ENCODE measurements at places on chromosomes 16 and 17.
A peak's percentile ranks its signal among the peaks of the same experiment; 100 is the strongest.

- no peak for DNase-seq
Measured at GRCh38 chr16:52446080-52446479, 100.9 kb downstream of the TOX3 start.

- DNase-seq = peak; percentile 40
Measured at GRCh38 chr16:2468233-2468724, 2.8 kb upstream of the NTN3 start.

DNA sequence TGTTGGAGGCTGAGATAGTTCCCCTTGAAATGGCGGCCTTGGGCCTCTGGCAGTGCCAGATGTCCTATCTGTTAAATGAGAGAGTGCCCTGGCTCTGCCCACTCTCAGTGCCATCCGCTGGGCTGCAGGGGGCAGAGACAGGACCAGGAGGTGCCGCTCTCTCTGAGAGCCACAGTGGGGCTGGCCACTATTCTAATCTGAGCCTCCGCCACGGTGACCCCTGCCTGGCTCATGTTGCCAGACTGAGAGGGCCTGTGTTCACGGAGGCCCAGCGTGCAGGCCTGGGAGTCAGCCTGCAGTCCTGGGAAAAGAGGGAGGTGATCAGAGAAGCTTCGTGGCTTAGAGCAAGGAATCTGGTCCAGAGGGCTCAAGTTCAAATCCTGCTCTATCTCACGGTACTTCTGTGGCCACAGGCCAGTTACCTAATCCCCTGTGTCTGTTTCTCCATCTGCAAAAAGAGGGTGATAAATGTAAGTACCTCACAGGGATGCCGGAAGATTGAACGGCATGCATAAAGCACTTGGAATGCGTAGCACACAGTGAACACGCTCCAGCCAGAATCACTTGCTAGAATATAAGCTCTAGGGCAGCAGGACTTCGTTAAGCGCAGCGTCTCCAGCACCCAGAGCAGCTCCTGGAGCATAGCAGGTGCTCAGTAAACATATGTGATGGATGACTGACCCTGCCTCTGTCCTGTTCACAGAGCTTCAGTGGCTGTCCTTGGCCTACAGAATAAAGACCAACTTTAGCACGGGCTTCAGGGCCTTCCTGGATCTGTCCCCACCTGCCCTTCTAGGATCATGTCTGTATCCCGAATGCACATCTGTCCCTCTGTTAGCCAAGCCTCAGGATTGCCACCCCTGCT lies 6.3 kb downstream of the ATP2A3 start:
- no peak for DNase-seq

GRCh38 chr16:1050921-1051320 lies 21.6 kb upstream of the SSTR5 start:
- no peak for DNase-seq

- no peak for DNase-seq
Measured at GRCh38 chr17:72631568-72631948, 460.9 kb downstream of the SLC39A11 start.

GRCh38 chr17:76444518-76445311 lies 8.2 kb downstream of the UBE2O start:
- no peak for DNase-seq

DNA sequence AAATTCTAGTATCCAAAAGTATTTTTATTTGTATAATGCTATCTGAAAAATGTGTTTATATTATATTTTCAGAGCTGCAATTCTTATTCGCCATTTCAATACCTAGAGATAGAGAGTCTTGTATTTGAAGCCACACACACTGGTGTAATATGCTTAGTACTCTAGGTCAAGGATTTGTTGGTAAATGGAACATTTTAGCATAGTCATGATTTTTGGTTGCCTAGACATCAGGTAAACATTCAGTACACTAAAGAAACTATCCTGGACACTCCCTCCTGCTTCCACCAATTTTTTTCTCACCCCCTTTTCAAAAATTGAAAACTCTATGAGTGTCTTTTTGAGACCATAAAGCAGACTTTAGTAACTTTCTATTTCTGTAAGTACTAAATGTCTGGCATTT lies 20.8 kb downstream of the ABHD15 start:
- no peak for DNase-seq

GRCh38 chr16:84207251-84207650 lies 16.3 kb downstream of the ADAD2 start:
- no peak for DNase-seq

DNA sequence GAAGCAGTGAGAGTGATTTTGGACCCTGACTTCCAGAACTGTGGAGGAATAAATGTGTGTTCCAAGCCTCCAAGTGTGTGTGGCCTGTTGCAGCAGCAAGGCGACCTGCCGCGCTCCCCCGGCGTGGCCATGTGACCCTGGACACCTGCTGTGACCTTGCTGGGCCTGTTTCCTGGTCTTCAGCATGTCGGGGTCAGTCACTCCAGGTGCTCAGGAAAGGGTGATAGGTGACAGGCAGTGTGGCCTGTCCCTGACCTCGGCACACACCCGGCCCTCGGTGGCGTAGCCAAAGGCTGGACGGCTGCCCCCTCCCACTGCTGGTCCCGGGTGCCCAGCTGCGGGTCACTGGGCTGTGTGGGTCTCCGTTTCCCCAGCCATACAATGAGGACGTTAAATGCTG lies 31.8 kb upstream of the ZNF469 start:
- DNase-seq = no peak

- DNase-seq = no peak
Measured at GRCh38 chr17:43554857-43555256, 8.7 kb upstream of the ETV4 start.

GRCh38 chr17:50625032-50625871 lies 9.4 kb upstream of the ABCC3 start:
- no peak for DNase-seq

GRCh38 chr16:27486344-27486743 lies 63.4 kb downstream of the GTF3C1 start:
- DNase-seq = no peak

GRCh38 chr16:21643785-21644184 lies 8.6 kb downstream of the IGSF6 start:
- no peak for DNase-seq

- DNase-seq = no peak
Measured at GRCh38 chr16:24583494-24583893, 44.1 kb downstream of the RBBP6 start.

DNA sequence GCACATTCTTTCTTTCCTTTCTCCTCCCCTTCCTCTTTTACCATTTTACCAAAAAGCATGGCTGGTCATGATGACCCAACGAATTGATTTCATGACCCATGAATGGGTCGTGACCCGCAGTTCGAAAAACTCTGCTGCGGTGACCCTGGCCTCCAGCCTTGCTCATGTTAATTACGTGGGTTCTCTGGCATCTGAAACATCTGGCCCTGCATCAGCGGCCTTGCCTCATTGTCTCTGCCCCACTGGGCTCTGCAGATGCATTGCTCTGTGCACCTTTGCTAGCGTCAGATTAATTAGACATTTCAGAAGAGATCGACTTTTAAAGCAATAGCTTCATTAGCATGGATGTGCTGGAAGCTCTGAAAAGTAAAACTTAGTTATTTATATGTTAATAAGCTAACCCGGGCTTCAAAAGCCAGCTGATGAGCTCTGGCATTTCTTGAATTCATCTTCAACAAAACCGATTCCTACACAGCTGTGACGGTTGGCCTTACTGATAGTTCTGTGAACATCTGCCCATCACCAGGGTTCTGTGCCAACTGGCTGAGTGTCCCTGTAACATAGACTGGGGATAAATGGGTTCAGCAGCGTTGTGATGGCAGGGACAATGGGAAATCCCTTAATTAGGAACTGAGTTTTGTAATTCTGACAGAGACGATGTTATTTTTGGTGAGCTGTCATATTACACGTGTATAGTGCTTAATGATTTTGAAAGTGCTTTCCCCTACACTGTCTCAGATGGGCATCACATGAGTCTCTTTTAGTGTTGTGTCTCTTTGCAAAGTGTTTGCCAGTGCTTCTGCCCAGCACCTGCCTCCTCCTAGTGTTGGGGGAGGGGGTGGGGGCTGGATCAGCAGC lies 225.9 kb upstream of the EEF2KMT start:
- no peak for DNase-seq

GRCh38 chr16:58306327-58306726 lies 11.5 kb upstream of the PRSS54 start:
- DNase-seq = peak; percentile 63

GRCh38 chr16:70737377-70738082 lies 51.7 kb upstream of the MTSS2 start:
- peak; percentile 85 for DNase-seq

DNA sequence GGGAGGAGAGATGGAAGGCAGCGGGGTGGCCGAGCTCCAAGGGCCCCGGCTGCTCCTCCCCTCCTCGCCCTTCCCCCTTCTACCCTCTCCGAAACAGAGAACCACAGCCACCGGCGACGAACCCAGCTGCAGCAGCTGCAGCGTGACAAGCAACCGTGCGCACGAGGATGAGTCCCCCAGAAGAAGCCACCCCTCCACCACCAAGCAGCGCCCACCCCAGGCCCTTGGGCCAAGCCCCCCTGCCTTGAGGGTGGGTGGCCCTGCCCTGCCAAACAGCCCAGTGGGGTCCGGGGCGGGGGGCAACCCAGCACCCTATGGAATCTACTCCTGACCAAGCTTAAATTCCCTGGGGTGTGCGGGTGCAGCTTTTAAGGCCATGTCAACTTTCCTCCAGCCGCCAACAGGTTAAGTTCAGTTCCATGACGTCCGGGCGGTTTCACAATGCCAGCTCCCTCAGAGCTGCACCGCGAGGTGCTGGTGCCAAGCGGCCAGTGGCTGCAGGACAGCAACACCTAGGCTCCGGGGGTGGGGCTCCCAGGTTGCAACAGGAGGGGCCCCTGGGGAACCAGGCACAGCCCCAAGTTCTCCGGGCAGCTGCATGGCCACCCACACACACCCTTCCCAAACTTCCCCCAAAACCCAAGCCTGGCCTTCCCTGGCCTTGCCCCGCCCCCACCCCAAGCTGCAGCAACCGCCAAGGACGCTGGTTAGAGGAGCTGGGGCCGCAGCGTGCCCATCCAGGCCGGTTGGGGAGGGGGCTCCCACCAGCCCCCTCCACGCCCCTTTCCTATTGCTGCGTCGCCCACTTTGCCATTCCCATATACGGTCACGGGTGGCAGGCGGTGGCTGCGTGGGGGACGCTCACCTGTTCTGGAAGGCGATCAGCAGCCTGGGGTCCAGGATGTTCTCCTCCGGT lies 2.0 kb downstream of the CBX4 start:
- DNase-seq = peak; percentile 80

DNA sequence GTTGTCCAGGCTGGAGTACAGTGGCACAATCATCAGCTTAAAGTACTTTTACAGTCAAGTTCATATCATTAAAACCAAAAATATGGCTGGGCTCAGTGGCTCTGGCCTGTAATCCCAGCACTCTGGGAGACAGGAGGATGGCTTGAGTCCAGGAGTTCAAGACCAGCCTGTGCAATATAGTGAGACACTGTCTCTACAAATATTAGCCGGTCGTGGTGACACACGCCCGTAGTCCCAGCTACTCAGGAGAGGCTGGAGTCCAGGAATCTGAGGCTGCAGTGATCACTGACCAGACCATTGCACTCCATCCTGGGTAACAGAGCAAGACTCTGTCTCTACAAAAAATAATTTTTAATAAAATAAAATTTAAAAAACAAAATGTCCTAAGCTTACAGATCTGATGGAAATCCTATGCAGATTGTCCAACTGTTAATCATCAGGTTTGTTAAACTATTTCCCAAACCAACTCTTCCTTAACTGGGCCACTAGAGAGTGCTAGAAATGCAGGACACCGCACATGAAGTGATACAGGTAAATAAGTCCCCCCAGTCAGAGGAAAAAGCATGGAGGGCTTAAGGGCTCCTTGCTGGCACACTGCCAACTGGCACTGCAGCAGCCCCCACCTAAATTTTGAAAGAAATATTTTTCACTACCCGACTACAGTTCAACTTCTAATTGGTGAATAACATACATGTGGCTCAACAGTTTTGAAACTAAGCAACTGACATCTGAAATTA lies 2.8 kb downstream of the USP22 start:
- DNase-seq = peak; percentile 57

- no peak for DNase-seq
Measured at GRCh38 chr17:46773221-46773605, 45.3 kb downstream of the WNT3 start.

DNA sequence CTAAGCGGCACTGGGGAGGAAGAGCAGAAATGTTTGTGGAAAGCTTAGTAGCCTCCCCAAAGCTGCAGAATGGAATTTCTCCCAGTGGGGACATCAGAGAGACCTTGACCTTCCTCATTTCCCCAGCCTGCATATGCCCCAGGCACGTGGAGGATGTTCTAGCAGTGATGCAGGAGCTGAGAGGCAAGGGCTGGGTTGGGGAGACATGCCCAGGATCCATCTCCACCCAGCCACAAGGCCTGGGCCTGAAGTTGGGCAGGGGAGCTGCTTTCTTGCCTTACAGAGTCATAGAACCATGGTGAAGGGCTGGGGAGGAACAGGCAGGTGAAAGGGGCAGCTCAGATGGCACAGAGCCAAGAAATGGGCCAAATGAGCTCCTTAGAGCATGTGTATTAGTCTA lies 104.0 kb downstream of the TMEM132E start:
- DNase-seq = no peak

- DNase-seq = peak; percentile 95
Measured at GRCh38 chr16:3099732-3100499, 822 bp upstream of the ZSCAN10 start.

DNA sequence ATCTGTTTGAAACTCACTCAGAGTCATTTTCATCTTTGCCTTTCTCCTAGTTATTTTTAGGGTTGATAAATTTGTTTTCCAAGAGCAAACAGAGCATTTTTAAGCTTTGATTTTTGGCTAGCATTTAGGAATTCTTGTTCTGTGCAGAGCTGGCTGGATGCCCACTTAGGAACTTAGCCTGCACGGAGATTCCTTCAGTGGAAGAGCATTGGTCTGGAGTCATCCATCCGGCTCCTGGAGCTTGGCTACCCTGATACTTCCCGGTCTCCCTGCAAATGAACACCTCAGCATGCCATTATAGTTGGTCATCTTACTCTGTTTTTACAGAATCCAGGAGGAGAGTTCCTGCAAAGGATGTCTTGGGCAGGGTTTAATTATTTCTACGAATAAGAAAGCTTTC lies 57.1 kb downstream of the SPECC1 start:
- DNase-seq = no peak

DNA sequence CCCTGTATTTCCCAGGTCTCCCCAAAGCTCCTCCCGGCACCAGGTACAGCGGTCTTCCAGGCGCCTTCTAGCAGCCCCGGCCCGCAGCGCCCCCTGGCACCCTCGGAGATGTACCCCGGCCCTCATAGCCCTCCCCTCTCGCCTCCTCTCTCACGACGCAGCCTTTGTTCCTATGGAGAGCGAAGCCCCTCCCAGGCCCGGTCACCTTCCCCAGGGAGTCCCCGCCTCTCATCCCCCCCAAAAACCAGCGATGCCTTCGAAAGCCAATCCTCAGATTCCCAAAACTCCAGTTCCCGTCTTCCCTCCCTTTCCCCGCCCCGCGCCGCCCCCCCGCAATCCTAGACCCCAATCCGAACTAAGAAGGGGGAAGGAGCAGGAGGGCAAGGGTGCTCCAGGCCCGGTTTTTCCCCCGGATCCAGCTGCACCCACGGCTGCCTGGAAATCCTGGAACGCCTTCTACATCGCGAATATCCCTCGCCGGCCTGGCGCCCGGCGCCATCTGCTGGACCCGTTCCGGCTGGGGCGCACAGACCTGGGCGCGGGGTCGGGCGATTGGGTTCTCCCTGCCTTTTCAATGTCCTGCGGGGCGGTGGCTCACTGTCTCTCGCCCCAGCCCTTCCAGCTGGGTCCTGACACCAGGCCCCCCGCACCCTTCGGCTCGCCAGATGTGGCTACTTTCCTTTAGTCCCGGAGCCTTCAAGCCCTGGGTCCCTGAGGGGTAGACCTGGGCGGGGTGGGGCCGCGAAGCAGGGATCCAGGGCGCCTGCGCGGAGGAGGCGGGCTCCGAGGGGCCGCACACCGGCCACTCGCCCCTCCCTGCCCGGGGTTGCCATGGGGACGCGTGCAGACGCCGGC lies at the start of gene DNAH2:
TSS of gene DNAH2 (plus strand) at position 844 of the 855 bp plus-strand sequence. CDS start 1,991 bp downstream, outside the sequence.
- peak; percentile 77 for DNase-seq
